Trophoblast cell (in vitro differentiated cells and primary cell): ENCODE measurements at places on chromosomes 16 and 17.

DNA sequence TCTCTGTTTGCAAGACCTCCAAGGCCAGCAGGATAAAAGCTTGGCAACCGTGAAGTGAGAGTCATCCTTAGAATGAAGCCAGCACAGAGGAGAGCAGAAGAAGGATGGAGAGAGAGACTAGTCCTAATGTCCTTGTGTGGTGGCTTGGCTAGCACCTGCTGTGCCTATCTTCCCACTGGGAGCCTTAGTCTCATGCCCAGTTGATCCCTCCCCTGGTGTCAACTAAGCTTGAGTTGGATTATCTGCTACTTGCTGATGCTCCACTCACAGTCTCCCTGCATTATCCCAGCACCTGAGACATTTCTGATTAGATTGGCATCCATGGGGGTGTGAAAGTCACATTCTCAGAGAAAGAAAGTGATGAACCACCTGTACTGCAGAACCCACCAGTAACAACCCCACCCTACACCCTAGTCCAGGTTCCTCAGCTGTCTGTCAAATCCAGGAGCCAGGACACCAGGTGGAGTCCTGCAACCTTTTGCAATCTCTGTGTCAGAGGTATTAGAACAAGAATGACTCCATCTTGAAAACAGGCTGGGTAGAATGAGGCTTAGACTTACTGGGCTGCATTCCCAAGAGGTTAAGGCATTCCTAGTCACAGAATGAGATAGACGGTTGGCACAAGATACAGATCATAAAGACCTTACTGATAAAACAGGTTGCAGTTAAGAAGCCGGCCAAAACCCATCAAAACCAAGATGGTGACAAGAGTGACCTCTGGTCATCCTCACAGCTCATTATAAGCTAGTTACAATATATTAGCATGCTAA is 460.2 kb upstream of the C16orf82 start:
- peak; percentile 53 for DNase-seq

- peak; percentile 15 for DNase-seq
These were observed 465.0 kb upstream of the MAF start for GRCh38 chr16:80065541-80065940.

DNA sequence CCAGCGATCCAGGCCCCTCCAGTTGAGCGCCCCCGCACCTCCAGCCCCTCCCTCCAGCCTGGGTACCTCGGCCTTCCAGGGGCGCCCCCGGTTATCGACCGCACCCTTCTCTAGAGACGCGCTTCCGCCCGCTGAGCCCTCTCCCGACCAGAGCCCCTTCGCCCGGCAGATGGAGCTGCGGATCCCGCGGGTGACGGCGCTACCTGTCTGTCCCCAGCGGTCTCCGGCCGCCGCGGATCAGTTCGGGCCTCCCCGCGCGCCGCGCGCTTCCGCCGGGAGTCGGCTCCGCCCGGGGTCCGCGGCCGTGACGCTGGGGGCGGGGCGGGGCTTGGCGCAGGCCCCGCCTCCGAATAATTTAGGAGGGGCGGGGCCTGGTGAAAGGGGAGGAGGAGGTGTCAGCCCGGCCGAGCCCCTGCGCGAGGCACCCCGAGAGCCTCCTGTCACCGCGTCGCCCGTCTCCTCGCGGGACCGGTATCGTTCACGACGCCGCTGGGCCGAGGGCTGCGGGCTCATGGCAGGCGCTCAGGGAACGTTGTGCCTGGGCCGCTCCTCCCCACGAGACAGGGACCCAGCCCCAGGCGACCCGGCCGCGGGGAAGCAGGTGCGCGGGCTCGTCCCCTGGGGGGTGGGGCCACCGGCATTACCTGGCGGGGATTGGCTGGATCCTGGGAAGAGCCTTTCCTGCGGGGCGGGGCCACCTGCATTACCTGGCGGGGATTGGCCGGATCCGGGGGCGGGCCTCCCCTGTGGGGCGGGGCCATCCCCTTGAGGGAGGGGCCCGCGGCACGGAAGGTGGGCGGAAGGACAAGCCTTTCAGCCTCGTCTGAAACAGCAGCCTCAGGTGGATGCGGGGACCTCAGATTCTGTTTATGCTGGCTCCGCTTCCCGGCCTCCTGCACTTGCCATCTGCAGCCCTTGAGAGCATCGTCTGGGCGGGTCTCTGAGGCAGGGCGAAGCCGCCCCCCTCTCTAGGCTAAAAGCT is at the start of gene SPATA2L:
SPATA2L (minus strand) TSS at position 281 of the 982 bp plus-strand sequence. CDS start 473 bp downstream, outside the sequence.
- DNase-seq: peak; percentile 98

GRCh38 chr17:28968231-28968913 is 17.1 kb upstream of the PHF12 start:
- DNase-seq: no peak

- DNase-seq: no peak
These were observed 41.6 kb upstream of the GSE1 start for GRCh38 chr16:85571563-85571812.

DNA sequence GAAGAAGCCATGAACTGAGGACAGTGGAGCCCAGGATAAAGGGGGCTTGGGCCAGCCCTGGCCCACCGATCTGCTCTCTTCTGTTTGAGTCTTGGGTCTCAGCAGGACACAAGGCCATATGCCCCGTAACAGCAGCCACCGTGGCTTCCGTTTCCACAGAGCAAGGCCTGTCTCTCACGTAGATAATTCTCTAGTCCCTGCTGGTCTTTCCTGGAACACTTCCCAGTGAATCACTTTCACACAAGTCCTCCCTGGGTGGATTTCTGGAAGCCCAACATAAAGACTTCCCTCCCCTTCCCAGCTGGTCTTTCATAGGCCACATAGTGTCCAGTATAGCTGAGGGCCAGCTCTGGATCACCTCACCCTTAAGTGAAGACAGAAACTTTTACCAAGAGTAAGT is 19.9 kb upstream of the C16orf78 start:
- DNase-seq: no peak

- no peak for DNase-seq
These were observed 54.6 kb downstream of the STX8 start for GRCh38 chr17:9521062-9521461.

GRCh38 chr16:77775911-77776909 is 12.2 kb upstream of the VAT1L start:
- no peak for DNase-seq

DNA sequence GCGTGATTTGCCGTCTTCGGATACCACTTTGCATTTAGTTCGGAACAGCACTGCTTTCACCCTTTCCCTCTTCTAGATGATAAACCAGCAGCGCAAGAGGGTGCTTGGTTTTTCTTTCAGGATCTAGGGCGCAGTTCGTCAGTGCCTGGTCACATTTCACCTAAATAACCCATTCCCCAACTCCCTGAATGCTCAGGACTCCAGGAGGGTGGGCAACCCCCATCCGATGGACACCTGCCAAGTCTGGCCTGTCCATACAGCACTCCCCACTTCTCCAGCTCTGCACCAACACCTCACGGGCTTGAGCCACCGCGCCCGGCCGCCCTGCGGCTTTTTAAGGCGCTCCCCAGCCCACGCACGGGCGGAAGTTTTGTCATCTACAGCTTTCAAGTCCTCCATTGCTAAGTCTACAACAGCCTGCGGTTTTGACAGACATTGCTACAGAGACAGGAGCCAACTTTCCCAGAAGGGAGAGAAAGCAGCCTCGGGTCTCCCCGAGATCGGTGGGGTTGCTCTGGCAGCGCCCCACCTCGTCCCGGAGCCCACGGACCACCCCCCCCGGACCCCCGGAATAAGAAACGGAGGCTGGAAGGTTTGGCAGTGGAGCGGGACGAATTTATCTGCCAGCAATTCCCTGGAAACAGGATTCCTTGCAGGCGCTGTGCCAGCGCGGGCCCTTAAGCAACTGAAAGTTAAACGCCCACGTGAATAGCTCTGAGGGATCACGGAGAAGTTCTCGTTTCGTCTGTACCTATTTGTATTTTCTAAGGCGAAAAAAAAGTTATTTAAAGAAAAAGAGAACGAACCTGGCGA is 38.6 kb upstream of the SLFN13 start:
- peak; percentile 20 for DNase-seq

GRCh38 chr16:16966439-16966838 is 504.3 kb downstream of the XYLT1 start:
- no peak for DNase-seq

- DNase-seq: peak; percentile 59
These were observed 725 bp downstream of the ABCA3 start for GRCh38 chr16:2339521-2340484.

DNA sequence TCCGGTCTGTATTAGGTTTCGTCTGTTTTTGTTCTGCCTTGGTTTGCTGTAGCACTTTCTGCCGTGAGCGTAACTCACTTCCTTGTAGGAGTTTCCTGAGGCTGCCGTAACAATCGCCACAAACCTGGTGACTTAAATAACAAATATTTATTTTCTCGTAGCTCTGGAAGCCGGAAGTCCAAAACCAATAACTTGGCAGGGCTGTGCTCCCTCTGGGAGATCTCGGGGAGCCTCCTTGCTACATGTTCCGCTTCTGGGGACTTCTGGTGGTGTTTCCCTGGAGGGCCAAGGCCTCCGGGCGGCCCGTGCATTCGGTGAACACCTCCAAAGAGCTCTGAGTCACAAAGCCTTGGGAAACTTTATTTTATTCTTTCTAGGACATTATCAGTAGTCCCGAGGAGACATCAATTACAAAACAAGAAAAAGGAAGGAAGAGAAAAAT is 6.8 kb upstream of the WDR45B start:
- peak; percentile 34 for DNase-seq

GRCh38 chr17:5194346-5194745 is 2.7 kb upstream of the ZNF594 start:
- DNase-seq: no peak

GRCh38 chr16:73275024-73275423 is 227.1 kb upstream of the ZFHX3 start:
- no peak for DNase-seq

- DNase-seq: no peak
These were observed 6.5 kb downstream of the MOSMO start for GRCh38 chr16:22014271-22014873.

DNA sequence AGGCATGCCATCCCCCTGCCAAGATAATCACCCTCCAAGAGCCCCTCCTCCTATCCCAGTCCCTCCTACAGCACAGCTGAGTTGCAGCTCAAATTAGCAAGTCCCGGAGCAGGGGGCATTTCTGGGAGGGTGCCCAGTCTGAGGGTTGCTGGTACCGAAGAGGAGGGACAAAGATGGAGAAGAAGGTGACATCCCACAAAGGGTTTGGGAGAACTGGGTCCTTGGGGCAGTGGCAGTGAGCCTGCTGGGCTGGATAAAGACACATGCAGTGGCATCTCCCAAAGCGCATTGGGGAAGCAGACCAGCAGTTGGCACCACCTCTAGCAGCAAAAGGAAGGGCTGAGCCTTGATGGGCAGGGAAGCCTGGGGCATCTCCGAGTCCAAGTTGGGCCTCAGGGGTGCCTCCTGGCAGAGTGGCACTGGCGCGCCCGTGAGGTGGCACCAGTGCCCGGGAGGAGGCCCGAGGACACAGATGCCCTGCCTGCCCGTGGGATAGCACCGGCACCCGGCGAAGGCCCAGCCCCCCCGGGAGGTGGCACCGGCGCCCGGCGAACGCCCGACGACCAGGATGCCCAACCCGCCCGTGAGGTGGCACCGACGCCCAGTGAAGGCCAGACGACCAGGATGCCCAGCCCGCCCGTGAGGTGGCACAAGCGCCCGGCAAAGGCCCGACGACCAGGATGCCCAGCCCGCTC is 622 bp downstream of the TOM1L2 start:
- DNase-seq: no peak

GRCh38 chr16:73172241-73172972 is 124.5 kb upstream of the ZFHX3 start:
- DNase-seq: peak; percentile 45

GRCh38 chr16:70754371-70754770 is 46.6 kb downstream of the VAC14 start:
- DNase-seq: no peak

- no peak for DNase-seq
These were observed 164.0 kb downstream of the LAT start for GRCh38 chr16:29148867-29149272.

- DNase-seq: no peak
These were observed 7.7 kb upstream of the DCTPP1 start for GRCh38 chr16:30437511-30438046.

DNA sequence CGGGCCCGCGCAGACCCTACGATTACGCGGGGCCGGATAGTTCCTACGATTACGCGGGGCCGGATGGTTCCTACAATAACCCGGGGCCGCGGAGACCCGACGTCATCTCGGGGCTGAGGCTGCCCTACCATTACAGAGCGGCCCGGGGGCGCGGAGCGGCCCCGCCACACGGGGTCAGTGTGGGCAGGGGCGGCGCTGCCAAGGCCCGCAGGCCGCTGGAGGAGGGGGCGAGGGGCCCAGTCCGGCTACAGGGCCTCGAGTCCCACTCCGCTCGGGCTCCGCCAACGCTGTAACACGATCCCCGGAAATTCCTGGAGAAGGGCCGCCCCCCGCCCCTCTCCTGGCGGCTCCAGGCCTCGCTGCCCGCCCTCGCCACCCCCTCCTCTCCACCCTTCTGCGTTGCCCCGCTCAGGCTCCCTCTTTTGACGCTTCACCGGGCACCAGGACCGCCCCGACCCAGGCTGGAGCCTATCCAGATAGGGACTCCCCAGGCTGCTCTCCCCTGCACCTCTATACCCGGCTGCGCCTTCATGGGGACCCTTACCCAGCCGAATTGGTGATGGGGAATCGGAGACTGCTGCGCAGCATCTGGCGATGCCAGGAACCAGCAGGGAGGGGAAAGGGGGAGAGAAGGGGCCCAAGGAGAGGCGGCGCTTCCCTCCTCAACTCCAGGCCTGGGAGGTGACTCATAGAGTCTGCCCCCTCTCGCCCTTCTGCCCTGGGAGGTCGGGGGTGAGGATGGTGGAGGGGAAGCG is at the start of gene RAB34:
RAB34 (minus strand) TSS at position 291 of the 755 bp plus-strand sequence. CDS start 602 bp downstream, outside the sequence.
- peak; percentile 21 for DNase-seq

DNA sequence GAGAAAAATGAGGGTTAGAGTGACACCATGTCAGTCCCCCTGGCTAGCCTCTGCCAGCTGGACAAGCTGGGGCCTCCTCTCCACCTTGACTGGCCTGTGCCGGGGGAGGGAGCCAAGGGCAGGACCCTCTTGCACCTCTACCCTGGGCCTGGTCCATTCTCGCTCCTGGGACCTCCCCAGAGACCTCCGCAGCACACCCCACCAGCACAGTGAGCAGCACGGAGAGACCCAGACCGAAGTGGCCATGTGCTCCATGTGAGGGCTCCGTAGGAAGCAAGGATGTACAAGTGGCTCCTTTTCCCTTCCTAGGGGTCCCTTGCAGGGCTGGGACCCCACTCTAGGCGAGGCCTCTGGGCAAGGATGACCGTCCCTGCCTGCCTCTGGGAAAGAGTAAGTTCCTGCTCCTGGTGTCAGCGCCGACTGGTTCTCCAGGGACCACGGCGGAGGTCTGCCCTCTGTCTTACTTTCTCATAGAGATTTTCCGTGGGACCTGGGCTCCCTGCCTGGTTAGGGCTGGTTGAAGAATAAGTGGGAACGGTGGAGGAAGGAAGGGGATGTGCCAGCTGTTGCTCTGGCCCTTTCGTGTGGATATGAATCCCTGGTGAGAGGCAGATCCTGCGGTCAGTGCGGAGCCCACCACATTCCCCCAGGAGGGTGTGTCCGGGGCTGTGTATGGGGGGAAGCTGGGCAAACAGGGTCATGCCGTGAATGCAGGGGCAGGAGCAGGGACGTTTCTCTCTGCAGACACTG is 124.2 kb downstream of the METRNL start:
- DNase-seq: no peak
